Activated T-cell treated with anti-CD3 and anti-CD28 coated beads, Interleukin-2, amount 50 U/mL, for 4 hours (primary cell): ENCODE measurements at places on chromosomes 4 and X. TPM values are rescaled to one million over a fixed set of nuclear protein-coding genes. Genes with fewer than 3 reads are reported as not detected.

IL3RA gene
- 0.76 TPM for total RNA-seq

LNX1 gene
- total RNA-seq: not detected

DNA sequence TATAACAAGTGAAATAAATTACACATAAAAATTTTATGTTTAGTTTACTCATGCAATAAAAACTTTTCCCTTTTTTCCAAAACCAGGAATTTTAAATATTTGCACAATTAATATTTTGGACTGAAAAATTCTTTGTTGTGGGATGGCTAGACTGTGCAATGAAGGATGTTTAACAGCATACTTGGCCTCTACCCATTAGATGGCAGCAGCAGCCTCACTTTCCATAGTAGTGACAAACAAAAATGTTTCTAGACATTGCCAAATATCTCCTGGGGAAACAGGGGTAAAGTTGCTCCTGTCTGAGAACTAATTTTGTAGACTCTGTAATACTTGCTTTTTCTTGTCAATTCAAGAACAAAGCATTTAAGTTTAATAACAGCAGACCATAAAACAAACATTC lies 49.8 kb downstream of the SCLT1 start:
- DNase-seq: no peak

- DNase-seq: no peak
These were observed 14.7 kb upstream of the RBMXL3 start for GRCh38 chrX:115174548-115174947.

- DNase-seq: no peak
These were observed 10.1 kb downstream of the DHX15 start for GRCh38 chr4:24574236-24574635.

- no peak for DNase-seq
These were observed 1456.9 kb downstream of the TECRL start for GRCh38 chr4:62952366-62952765.

DNA sequence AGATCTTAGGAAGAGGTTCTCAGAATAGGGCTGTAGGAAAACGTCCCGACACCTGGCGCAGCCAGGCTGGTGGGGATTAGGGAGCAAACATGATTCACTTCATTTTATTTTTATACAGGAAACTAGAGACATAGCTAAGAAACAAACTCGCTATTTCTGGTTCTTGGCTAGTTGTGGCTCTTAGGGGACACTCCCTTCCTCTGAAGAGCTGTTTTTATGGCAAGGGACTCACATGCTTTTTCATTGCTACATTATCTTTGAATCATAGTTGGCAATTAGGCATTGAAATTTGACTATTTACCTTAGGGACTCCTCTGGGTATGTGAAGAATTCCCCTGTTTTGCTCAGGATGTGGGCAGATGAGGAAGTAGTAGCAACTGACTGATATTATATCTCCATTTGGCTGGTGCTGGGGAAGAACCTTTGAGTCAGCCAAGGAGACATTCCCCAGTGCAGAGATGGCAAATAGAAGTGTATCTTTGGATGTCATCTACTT lies 174.5 kb downstream of the SMIM20 start:
- DNase-seq: no peak

- no peak for DNase-seq
These were observed 1.1 kb downstream of the HSPA4L start for GRCh38 chr4:127783026-127783769.

DNA sequence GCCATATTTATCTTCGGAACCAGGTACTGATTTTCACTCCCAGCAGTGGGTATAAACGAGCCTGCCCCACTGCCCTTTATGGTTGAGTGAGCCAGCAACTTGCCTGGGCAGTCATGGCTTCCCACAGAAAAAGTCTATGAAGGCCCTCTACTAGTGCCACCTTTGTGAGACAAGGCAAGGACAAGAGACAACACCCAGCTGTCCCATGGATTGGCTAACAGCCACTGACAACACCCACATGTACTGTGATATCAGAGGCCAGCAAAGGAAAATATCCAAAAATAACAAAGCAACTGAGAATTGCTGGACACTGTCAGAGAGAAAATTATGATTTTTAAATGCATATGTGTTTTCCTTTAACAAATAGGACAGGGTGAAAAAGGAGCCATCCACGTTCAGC lies 248.4 kb upstream of the TTC29 start:
- DNase-seq: no peak

GRCh38 chrX:15167826-15168225 lies 102.1 kb downstream of the ASB9 start:
- DNase-seq: no peak

GRCh38 chr4:84237008-84237407 lies 262.1 kb downstream of the NKX6-1 start:
- DNase-seq: no peak

DNA sequence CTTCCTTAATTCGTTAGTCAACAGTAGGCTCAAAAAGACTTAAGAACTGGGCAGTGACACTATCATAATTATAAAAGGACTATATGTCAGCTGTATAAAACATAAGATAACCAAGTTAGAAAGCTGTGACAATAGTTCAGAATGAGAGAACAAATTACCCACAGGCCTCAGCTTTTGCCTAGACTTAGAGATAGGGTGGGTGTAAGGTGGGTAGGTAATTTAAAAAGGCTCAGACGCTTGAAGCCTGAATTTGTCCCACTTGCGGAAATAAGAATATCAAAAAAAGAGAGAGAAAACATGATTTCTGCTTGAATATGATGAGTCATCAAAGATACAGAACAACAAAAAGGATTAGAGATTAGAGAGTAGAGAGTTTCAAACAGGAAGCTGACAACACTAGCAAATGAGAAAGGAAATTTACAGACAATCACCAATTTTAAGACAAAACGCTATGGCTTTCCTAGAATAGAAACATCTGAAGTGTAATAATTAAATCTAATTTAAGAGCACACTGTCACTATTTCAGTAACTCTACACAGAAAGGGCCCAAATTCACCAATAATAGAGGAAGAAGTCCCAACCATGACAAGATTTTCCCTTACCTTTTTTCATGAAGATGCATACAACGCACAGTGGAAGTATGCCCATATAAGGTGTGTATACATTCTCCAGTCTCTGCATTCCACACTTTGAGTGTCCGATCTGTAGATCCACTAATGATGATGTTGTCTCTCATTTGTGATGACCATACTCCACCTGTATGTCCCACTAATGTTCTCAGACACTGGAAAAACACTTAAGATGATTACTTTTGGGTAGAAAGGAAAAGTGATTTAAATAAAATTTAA lies 208.1 kb downstream of the FBXW7 start:
- no peak for DNase-seq

DNA sequence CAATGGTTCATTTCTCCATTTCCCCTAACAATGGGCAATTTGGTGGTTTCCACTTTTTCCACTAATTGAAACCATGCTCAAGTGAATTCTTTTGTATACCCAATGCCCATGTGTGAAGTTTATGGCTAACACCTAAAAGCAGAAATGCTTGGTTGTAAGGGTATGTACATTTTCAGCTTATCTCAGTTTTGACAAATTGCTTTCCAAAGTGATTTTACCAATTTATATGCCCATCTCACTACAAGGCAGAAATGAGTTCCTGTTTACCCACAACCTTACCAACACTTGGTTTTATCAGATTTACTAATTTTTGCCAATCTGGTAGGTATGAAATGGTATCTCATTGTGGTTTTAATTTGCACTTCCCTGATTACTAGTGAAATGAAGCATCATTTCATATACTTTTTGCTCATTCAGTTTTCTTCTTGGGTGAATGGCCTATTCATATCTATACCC lies 14.8 kb downstream of the GPR34 start:
- no peak for DNase-seq

DNA sequence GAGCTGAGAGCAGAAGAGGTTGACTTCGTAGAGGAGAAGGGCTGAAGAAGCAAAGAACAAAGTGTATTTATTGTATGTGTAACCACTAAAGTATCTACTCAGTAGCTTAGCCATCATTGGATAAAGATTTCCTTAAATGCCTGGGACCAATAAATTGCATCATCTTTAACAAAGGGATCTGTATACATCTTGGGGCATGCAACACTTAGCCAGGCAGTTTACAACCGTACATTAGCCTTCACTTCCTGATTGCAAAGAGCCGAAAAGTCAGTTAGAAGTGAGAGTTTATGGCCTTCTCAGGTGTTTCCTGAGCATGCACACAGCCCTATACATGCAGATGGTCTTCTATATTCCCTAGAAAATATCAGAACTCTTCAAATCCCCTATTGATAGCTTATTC lies 68.0 kb upstream of the MAGED1 start:
- no peak for DNase-seq

DNA sequence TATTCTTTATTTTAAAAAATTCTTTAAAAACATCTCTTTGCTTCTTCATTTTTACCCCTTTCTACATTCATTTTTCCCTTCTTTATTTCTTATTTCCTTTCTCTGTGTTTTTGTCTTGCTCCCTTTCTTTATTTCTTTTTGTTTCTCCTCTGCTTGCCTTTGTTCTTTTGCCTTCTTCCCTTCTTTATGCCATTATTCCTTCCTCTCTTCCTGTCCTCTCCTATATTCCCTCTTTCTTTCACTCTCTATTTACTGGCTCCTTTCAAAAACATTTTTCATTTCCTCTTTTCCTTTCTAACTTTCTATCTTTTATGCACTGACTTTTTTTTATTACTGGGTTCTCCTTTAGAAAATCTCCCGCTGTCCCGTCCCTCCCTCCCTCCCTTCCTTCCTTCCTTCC lies 102.2 kb downstream of the RBMX2 start:
- DNase-seq: no peak

DNA sequence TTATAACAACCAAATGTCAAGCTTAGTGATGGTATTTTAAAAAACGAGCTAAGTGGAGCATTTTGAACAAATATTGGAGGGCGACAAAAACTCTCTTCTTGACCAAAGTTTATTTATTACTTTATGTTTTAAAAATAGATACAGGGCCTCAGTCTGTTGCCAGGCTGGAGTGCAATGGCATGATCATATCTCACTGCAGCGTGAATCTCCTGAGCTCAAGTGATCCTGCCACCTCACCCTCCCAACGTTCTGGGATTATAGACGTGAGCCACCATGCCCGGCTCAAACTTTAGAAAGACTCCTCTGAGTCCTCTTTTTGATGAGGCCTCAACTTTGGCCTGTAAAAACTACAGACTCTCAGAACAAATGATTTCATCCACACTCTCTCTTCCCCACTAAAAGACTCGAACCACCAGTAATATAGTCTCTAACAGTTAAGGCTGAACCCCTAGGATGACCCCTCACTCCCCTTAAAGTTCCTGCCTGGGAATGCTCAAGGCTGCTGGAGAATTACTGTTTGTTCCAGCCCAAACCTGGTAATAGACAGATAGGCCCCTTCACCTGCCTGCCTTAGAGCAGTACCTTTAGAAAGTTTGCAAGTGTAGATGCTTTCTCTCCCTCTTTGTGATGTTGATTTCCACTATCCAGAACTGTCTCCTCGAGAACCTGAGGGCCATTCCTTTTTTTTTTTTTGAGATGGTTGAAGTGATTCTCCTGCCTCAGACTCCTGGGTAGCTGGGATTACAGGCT lies 55.3 kb upstream of the HPSE start:
- DNase-seq: no peak

DNA sequence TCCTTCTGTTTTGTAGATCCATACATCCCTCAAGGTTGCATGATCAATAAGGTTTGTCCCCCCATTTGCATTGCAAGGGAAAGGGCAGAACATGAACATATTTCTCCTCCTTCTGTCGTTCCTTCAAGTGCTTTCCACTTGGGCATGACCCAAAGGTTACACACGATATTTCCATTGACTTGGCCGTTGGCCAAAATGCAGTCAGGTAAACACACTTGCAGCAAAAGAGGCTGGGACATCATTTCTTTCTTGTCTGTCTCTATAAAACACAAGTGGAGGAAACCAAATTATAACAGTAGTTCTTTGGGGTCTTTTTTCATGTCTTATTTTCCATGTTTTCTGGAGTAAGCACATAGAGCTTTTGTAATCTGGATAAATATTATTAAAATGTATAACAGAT lies 156.1 kb downstream of the FRAS1 start:
- DNase-seq: no peak

DNA sequence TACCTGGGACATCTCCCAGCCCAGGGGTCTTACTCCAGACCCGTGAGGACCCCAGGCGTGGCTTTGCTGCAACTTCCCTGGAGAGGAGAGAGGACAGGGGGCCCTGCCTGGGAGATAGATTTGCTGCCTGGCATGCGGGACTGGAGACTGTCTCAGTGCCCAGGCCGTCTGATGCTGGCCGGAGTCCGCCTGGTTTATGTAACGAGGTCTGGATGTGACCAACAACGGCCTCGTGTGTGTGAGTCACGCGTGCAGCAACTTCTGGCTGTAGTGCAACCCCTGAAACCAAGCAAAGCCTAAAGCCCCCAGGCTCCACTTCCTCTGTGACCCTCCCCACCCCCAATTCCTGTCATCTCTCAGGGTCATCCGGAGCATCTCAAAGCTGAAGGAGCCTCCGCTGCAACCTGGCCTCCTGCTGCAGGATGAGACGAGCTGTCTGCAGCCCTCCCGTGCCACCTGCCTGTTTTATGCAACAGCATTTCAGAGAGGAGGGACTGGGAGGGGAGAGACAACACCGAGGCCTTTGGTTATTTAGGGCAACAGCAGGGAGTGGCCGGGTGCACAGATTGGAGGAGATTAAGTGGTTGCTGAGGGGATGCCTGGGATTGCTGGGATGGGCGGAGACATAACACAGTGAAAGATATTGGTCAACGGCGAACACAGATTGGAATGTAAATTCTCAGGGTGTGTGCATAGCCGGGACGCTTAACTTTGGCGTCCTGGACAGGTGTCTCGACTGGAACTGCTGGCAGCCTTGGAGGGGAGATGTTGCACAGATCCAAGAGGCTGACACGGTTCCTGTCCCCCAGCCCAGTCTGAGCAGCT lies 16.0 kb downstream of the XG start:
- no peak for DNase-seq

DNA sequence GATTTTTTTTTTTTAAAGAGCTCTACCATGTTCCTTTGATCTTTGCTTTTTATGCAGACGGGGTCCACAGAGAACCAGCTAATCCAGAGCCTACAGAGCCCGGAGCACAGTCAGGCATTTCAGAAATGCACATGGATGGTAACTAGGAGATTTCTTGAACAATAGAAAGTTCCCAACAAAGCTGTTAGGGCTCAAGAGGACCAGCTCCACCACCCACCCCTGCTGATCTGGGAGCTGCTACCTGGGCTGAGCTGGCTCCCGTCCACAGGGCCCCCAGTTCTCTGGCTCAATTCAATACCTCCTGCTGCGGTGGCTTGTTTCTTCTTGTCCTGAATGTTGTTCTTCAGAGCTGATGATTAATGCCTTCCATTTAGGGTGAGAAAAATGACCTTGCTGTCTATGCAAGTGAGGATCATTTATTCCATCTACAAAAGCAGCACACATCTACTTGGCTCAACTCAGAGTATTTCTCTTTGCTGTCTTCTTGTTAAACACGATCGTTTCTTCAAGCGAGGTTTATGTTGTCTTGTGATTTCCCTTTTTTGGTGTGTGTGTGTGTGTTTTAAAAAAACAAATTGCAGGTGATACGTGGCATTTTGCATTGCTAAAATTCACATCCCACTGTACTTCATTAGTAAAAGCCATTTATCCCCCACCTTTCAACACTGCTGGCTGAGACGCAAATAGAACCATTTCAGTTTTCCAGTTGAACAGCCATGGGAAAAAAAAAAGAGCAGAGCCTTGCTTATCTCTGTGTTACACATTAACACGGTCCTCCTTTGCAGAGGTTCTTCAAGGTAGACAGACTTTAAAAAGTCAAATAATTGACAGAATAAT lies 31.3 kb downstream of the IGFBP7 start:
- no peak for DNase-seq

- DNase-seq: no peak
These were observed 7.2 kb upstream of the MAGEA11 start for GRCh38 chrX:149704664-149705063.
